NCI-H1417 treated with DMSO at 0.1 percent for 48 hours (cell line): ENCODE measurements at places on chromosomes 2 and 18.

GRCh38 chr2:100670232-100670631 is 107.4 kb downstream of the PDCL3 start:
- no peak for DNase-seq

GRCh38 chr2:174984561-174984960 is 20.6 kb downstream of the CHN1 start:
- no peak for DNase-seq

DNA sequence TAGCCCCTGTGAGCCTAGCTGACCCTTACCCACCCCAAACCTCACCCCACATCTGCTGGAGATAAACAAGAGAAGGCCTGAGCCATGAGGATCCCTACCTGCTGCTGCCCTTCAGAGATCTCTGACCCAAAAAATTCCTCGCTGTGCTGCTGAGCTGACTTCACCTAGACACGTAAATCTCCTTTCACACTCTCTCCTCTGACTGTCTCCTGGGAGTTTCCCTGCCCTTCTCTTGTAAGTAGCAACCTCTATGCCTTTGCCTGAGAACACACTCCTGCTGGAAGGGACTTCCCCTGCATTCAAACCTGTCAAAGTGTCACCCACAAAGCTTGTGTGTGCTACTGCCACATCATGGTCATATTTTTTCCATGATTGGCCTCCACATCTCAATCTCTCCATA is 134.2 kb upstream of the NOL4 start:
- DNase-seq: no peak

DNA sequence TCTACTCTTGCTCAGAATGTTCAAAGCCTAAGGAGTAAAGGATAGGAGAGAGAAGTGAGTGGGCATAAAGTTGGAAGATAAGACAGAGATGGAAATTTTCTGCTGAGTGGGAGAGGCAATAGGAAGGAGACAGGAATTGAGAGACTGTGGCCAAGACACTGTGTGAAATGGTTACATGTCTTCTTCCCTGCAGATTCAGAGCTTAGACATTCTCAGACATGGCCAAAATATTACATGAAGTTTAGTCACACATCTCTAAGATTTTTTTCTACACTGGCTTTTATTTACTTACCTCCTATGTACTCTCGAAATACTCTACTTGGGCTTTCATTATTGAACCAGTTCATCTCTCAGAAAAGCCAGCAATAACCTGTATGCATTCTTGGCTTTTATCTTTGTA is 363.0 kb upstream of the FANCL start:
- DNase-seq: no peak

GRCh38 chr2:95379371-95379831 is 23.1 kb upstream of the FAHD2A start:
- DNase-seq: no peak

DNA sequence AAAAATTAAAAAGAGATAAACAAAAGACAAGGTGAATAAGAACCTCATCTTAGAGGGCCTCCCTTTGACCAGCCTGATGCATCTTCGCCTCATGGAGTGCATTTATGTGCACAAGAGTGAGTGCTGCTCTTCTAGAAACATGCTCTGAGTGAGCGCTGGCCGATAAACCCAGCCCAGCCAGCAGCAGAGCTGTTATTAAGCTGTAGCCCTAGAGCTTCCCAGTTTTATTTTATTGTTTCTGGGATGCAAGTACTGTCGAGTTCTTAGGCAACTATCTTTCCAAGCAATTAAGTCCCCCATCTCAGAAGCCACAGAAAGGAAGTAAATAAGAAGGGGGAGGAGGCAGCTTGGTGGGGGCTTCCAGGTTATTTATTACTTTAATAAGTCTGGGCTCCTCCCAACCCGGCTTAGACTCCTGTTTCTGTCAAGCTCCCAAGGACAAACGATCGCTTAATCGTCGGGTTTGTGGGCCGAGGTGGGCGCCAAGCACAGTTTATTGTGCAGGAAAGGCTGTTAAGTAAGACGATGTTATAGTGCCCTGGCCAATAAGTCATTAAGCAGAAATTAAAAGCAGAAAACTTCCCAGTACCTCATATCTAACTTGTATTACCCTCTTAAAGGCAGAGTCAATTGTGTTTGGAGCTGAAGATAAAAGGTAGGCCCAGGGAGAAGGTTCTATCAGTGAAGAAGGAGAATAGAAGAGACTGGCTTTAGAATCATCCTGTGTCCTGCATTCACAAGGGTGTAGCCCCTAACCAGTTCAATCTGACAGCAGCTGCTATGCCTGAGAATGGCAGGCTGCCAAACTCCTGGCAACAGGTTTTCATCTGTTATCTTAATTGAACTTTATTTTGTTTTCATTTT is 176.3 kb downstream of the PIK3C3 start:
- DNase-seq: peak; percentile 26

- DNase-seq: no peak
These were observed 63.0 kb upstream of the CCBE1 start for GRCh38 chr18:59760212-59760611.

GRCh38 chr2:45394216-45394615 is 216.9 kb downstream of the SRBD1 start:
- no peak for DNase-seq
